ENCODE measurements at places on chromosomes 11 and 22.

GRCh38 chr11:213111-213510 is 5.6 kb downstream of the RIC8A start:
- DNase-seq, result no peak

- no peak for DNase-seq
Observed at GRCh38 chr11:68970921-68971636, 9.7 kb downstream of the MRGPRD start.

GRCh38 chr11:130051082-130051481 is 18.6 kb upstream of the APLP2 start:
- DNase-seq, result no peak

DNA sequence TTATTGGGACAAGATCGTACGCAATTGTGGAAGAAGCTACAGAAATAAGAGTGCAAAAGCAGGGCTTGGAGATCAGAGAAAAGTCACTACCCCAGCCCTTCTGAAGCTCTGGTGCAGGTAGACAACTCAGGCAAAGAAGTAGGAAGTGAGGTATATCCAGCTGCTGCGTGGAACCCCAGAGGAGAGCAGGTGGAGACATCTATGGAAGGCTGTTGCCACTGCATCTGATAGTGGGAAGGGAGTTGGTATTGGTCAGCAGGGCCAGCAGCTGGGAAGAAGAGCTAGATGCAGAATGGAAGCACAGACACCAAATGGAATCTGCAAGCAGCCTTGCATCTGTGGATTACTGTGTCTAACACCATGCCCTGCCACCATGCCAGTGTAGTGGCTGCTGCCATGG is 165.1 kb downstream of the WNT11 start:
- no peak for DNase-seq

- DNase-seq, result no peak
Observed at GRCh38 chr11:46363455-46364005, 16.3 kb downstream of the DGKZ start.

GRCh38 chr11:7597620-7598019 is 75.7 kb downstream of the CYB5R2 start:
- DNase-seq, result no peak

- DNase-seq, result no peak
Observed at GRCh38 chr11:88377144-88377543, 39.6 kb upstream of the CTSC start.

GRCh38 chr22:20205964-20206708 is 55.3 kb upstream of the CCDC188 start:
- peak; percentile 7 for DNase-seq

DNA sequence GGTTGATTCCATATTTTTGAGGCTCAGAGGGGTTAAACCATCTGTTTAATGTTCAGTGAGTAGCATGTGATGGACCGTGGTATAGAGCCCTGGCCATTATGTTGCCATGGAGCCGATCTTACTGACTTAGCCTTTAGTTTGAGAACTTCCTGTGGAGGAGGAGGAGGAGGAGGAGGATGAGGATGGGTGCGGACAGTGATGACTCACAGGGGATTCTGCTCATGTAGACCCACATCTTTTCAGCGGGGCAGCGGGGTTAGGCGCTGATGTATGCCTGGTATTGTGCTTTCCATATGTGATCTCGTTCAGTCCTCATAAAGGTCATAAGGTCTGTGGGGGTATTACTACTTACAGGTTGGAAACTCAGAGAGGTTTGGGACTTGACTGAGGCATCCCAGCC is 13.9 kb downstream of the STX3 start:
- DNase-seq, result no peak

GRCh38 chr22:23361676-23362075 is 181.4 kb downstream of the BCR start:
- no peak for DNase-seq

GRCh38 chr22:42608823-42609361 is 5.8 kb downstream of the POLDIP3 start:
- peak; percentile 59 for DNase-seq

- no peak for DNase-seq
Observed at GRCh38 chr11:86800076-86800959, at the start of gene PRSS23. Gene PRSS23, plus strand, starts transcription at chr11:86800542. Its CDS starts 7,102 bp downstream, at chr11:86807644.

DNA sequence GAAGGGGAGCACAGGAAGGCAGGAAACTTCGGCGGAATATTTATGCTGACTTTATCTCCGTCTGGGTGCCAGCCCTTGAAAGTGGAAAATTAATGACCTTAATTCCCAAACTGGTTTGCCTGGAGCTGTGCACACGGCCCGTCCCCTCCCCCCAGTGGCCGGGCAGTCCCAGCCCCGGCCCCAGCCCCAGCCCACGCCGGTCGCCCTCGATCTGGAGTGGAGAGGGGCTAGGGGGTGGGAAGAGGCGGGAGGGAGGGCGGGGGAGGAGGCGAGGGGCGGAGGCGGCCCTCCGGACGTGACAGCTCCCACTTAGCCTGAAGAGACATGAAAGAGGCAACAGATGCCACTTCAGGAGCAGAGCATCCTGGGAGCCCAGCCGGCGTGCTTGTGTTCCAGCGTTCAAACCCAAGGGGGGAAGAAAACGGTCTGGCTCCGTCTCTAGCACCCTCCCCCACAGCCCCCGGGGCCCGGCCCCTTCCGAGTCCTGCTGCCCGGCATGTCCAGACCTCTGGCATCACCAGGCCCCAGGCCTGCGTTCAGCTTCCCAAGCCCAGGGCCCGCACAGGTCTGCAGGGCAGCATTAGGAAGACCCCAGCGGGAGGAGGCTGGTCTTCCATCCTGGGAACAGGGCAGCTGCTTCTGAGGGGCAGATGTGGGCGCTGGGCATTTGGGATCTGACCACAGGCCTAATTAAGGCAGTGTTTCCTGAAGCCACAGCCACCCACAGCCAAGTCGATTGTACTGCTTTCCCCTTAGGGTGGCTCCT is 20.0 kb upstream of the LMO1 start:
- peak; percentile 81 for DNase-seq

GRCh38 chr11:74524978-74525377 is 31.5 kb upstream of the LIPT2 start:
- DNase-seq, result no peak

DNA sequence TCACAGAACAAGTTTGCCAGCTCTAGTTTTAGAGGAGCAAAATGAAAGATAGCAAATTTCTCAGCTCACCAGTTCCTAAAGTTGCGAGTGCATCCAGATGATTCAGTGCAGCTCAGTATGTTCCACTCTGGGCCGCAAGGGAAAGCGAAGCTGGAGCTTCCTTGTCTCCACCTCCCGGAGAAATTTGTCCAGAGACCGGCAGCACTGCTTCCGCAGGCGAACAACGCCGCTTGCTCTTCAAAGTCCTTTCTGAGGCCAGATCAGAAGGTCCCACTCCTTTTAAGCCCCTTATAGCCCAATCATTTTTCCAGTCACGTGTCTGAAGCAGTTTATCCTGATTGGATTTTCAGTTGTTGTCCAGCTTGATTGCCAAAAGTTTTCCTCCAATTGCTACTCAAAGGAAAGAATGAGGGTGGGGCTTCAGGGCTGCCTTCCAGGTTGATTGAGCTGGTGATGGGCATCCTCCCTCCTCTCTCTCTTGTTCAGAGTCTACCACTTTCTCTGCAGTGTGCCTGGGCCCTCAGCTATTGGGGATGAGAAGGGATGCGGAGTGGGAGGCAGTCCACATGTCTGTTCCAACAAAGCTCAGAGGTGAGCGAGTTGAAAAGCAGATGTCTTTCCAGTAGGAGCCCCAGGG is at the start of gene ZNF280A:
Gene ZNF280A (minus strand): TSS at position 251 of the 637 bp plus-strand sequence. CDS start 4,640 bp downstream, outside the sequence.
- no peak for DNase-seq

DNA sequence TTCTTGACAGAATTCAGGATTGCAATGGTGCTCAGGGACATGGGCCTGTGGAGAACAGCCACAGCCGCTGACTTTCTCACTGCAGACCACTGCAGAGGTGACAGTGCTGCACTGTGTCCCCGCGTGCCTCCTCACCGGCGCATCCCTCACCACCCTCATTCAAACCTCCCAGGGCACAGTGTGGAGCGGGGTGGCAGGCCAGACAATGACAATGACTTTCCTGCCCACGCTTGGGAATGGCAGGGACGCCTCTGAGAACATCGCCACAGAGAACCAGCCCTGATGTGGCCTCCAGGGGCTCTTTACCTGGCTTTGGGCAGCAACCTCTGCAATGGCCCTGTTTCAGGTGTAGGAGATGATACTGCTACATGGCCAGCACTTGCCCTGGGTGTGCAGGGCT is 65.7 kb downstream of the NCAPD3 start:
- DNase-seq, result no peak

- no peak for DNase-seq
Observed at GRCh38 chr22:42375982-42376381, 56.2 kb downstream of the NFAM1 start.

- DNase-seq, result no peak
Observed at GRCh38 chr11:131370090-131370751, at the start of gene NTM. Gene NTM, plus strand, starts transcription at chr11:131370615.

GRCh38 chr22:29631725-29632124 is 28.3 kb downstream of the NF2 start:
- DNase-seq, result no peak

DNA sequence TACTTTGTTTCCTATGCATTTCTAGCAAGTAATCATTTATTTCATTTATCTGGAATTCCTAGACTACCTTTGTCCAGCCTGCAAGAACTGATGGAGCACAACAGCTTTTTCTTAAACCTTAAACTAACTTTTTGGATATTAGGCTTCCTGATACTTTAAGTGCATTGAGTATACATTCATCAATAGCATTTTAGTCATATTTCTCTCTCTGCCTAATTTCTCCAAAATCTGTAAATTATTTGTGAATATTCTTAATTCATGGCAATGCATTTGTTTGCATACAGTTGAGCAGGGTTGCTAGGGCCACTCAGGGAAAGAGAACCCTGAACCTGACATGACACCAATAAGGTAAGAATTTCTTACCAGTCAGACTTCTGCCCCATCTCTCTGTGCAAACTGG is 29.1 kb upstream of the APLNR start:
- no peak for DNase-seq

DNA sequence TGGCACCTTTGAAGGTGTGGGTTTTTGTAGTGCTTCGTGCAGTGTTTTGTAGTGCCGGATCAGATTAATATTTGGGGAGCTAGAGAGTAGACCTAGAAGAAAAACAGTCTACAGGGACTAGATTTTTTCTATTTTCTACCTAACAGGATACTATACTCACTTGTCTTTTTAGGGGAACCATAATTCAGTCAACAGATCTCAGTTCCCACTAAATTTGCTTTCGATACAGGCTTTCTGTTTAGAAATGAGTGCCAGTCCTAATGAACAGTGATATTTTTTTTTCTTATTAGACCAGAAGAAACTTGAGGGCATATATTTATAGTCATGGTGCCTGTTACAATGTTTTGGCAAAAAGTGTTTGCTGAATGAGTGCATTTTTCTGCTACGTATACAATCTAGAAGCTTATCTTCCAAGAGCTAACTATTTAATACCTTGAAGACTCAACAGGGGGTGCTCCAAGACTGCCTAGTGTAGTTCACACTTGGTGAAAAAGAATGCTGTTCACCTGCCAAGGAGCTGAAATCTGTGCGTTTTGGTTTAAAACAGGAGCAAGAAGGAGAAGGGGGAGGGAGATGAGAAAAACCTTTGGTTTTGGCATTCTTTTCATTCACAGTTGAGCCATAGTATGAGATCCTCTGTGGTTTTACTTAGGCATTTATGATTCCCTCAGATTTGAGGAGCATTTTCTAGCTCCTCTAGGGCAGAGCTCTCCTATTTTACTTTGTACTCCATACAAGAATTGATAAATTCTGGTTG is 44.9 kb upstream of the VSTM5 start:
- DNase-seq, result peak; percentile 4

- DNase-seq, result no peak
Observed at GRCh38 chr11:34344410-34344767, 13.4 kb downstream of the ABTB2 start.

- no peak for DNase-seq
Observed at GRCh38 chr11:27100534-27100933, 59.9 kb downstream of the BBOX1 start.

- DNase-seq, result no peak
Observed at GRCh38 chr11:108886005-108886659, 221.3 kb downstream of the DDX10 start.

- no peak for DNase-seq
Observed at GRCh38 chr11:67167091-67167490, 48.0 kb downstream of the KDM2A start.
